NCI-H510A (cell line): ENCODE measurements at places on chromosomes 7 and 10.
A peak's percentile ranks its signal among the peaks of the same experiment; 100 is the strongest.

- no peak for DNase-seq
These were observed 166.4 kb upstream of the ADO start for GRCh38 chr10:62638062-62638477.

GRCh38 chr7:4068286-4068685 lies 613.8 kb upstream of the FOXK1 start:
- DNase-seq: no peak

GRCh38 chr10:117597216-117597615 lies 54.7 kb downstream of the EMX2 start:
- DNase-seq: no peak

GRCh38 chr10:89978081-89978480 lies 276.7 kb downstream of the KIF20B start:
- no peak for DNase-seq

- no peak for DNase-seq
These were observed 62.5 kb downstream of the DAGLB start for GRCh38 chr7:6385110-6385781.

DNA sequence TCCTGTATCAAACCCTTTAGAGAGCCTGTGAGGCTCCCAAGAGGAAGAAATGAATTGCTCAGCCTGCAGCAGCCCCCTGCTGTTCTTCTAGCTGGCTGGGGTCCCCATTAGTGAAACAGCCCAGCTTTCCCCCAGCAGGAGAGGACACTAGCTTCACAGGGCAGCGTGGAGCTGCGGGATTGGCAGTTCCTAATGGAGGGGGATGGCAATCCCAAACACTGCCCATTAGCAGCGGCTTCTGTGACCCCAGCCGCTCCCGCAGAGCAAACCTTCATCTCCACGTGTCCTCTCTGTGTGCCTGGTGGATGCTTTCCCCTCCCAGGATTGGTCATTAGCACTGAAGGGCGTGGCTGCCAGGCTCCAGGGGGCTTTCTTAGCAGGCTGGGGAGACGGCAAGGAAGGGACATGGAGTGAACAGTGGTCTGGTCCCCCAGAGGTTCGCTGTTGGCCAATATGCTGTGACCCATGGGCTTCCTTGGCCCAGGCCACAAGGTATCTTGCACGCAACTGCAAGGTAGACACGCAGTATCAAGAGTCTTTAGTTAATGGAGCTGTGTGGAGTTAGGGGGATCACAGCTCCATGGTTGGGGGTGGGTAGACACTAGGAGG lies 322.5 kb upstream of the ZMIZ1 start:
- DNase-seq: no peak

- no peak for DNase-seq
These were observed 51.5 kb upstream of the SHH start for GRCh38 chr7:155863721-155864151.

- DNase-seq: no peak
These were observed 108.1 kb downstream of the SNX10 start for GRCh38 chr7:26399736-26400135.

DNA sequence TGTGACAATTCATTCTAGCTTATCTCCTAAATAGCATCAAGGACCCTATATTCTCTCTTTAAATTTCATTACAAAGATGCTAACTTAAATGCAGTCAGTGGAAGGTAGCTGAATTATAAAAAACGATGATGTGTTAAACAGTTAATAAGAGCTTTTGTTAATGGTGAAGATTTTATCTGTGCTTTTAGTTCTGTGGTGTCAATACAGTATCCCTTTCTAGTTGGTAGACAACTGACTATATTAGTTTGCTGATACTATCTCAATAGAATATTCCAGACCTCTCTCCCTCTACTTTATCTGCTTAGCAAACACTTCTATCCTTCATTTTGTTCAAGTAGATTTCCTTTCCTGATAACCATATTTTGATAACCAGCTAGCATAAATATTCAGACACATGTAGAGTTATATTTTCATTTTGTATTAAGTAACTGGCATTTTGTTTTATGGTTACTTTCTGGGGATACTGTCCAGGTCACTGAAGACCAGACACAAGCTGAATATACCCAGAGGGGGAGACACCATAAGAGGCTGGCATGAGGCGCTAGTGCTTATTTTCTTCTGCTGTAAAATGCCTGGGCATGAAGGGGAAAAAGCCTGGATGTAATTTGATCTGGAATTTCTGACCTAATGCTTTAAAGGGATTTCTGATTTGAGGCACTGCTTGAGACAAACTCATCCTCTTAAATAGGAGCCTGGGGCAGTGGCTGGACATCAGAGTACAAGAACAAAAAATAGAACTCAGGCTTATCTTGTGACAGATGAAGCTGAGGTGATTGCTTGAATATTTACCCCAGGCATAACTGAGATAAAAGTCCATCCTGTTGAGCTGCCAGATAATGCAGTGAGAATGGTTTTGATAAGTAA lies 197.5 kb downstream of the MALRD1 start:
- DNase-seq: no peak

- DNase-seq: peak; percentile 50
These were observed 65.2 kb downstream of the COL13A1 start for GRCh38 chr10:69866688-69867461.

- DNase-seq: no peak
These were observed 93.8 kb downstream of the GAD2 start for GRCh38 chr10:26310361-26310760.

- DNase-seq: no peak
These were observed 99.3 kb upstream of the OIT3 start for GRCh38 chr10:72794260-72794659.

GRCh38 chr10:36349445-36350078 lies 707.5 kb upstream of the FZD8 start:
- no peak for DNase-seq

DNA sequence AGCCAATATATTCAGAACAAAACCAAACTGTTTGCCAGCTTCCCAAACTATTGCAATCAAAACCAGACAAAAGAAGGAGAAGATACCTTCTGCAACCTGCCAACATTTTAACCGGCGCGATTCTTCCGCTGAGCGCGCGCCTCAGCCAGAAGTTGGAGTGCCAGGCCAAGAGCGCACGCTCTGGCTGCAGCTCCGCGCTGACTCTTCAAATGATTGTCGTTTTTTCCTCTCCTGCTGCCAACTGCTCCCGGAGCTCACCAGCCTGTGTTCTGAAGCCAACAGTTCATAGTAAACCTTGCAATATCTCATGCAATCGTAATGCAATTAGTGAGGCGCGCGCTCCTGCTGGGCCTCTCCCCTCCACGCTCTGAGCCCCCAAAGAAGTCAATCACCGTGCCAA lies 259.7 kb upstream of the MGMT start:
- no peak for DNase-seq
